ENCODE measurements at places on chromosomes 7 and 10. TPM values are rescaled to one million over a fixed set of nuclear protein-coding genes. Genes with fewer than 3 reads are reported as not detected.

GRCh38 chr10:84270708-84271107, 25.9 kb downstream of the RGR start:
- no peak for DNase-seq
- H3K27ac ChIP-seq: no peak overlapping the region
- peaks cover 11% of the 10 kb centered on the region for H3K27me3 ChIP-seq
- H3K4me1 ChIP-seq: peaks cover 7% of the 10 kb centered on the region
- H3K36me3 ChIP-seq: no peaks in the 10 kb centered on the region

- peaks cover 4% of the 10 kb centered on the region for H3K27me3 ChIP-seq
- no peaks in the 10 kb centered on the region for H3K4me1 ChIP-seq
- H3K4me3 ChIP-seq: no peak overlapping the region
- no peak overlapping the region for H3K27ac ChIP-seq
Observed at GRCh38 chr7:36051501-36051900, 101.6 kb upstream of the EEPD1 start.

DNA sequence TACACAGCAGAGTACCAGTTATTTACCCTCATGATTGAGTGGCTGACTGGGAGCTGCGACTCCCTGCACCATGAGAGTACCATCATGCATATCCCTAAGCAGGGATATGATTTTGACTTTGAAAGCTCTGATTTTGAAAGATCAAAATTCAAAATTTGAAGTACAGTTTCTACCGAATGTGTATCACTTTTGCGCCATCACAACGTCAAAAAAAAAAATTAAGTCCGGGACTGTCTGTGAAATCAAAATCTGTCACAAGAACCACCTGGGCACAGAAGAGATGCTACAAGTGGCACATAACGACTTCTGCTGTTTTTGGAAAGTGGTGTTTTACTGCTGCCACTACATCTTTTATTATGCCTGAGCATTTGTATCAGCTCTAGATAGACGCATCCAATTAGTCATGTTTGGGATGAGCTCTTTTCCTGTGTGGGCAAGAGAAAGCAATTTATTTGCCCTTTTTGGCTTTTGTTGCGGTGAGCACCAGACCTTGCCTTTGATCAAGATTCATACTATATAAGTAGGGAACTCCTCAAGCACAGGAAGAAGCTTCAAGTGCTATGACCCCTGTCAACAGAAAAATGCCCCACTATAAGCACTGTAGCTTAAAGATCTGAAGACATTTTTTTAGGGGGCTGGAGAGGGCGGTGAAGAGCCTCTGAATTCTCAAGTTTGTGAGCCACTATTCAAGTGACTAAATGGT, 10.7 kb downstream of the MTPN start:
- H3K4me1 ChIP-seq: peaks cover 67% of the 10 kb centered on the region
- H3K4me3 ChIP-seq: no peak overlapping the region
- H3K36me3 ChIP-seq: peaks cover 38% of the 10 kb centered on the region
- no peak for DNase-seq

The CFTR gene
- not detected for total RNA-seq

GRCh38 chr10:43598446-43598845, 7.8 kb upstream of the ZNF485 start:
- H3K4me3 ChIP-seq: no peak overlapping the region
- DNase-seq: no peak
- H3K4me1 ChIP-seq: peaks cover 23% of the 10 kb centered on the region

DNA sequence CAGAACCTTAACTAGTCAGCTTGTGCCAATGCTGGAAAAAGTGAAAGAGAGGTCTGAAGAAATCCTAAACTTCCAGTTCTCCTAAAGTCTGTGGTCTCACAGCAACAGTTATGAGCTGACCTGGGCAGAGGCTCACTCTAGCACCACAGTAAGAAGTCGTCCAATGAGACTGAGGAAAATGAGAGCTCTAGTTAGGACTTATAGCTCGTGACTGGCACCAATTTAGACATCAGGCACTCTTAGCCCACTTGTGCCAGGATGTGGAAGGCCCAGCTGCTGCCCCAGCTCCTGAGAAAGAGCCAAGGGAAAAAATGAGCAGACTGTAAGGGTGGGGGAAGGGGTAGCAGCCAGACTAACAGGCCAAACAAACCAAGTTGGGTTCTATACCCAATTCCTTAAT, 7.6 kb downstream of the MMS19 start:
- peak overlapping the region; percentile 7 for H3K27ac ChIP-seq
- H3K27me3 ChIP-seq: no peaks in the 10 kb centered on the region
- H3K4me3 ChIP-seq: no peak overlapping the region
- DNase-seq: no peak
- H3K4me1 ChIP-seq: peaks cover 46% of the 10 kb centered on the region
- H3K36me3 ChIP-seq: peaks cover 9% of the 10 kb centered on the region

DNA sequence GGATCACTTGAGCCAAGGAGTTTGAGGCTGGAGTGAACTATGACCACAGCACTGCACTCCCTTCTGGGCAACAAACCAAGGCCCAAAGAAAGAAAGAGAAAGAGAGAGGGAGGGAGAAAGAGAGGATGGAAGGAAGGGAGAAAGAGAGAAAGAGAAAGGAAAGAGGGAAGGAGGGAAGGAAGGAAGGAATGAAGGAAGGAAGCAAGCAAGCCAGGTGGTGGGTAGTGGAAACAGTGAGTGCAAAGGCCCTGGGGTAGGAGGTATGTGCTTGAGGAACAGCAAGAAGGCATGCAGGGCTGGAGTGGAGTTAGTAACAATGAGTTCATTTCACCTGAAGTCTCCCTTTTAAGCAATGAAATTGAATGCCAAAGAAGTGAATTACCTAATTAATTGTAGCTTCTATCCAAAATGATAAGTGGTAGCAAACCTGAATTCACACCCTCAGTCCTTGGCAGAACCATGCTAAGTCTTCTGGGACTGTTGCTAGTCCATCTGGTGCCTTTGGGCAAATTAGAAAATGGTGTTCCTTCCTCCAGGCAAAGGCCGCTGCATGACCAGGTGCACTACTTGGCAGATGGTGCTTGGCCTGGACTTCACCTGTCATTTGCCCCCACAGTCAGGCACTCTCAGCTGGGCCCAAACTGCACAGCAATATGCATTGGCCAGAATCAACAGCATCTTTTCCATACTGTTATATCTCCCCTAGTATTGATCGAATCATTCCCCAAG, 67.4 kb upstream of the MPP7 start:
- no peaks in the 10 kb centered on the region for H3K27me3 ChIP-seq
- H3K4me3 ChIP-seq: no peak overlapping the region
- peaks cover 4% of the 10 kb centered on the region for H3K36me3 ChIP-seq
- no peak for DNase-seq
- H3K4me1 ChIP-seq: peaks cover 38% of the 10 kb centered on the region
- H3K27ac ChIP-seq: no peak overlapping the region
